ENCODE measurements at places on chromosomes 12 and 14.

- no peak for DNase-seq
These were observed 38.3 kb downstream of the NIN start for GRCh38 chr14:50792634-50793068.

DNA sequence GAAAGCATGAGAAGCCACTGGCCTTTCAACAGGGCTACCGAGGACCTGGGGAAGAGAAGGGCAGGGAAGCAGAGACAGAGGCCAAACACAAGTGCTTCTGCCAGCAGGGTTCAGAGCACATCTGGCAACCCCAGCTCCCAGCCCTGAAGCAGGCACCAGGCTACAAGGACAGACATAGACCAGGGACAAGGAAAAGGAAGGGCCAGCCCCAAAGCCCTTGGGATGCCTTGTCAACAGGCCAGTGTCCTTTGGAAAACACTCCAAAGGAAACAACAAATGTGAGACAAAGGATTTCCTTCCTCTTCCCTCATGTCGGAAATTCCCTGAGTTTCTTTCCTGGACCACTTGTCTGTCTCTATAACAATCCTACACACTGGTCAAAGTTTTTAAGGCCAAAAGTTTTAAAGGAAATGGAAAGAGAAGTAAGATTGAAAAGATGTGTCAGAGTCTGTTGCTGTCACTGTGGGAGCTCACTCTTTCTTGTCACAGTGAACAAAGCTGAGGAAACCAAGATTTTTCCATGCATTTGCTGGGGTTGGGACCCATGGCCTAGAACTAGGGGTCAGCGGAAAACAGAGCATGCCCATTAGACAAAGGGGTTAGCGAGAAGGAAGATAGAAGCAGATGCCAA lies 59.4 kb downstream of the TTC9 start:
- DNase-seq: no peak

DNA sequence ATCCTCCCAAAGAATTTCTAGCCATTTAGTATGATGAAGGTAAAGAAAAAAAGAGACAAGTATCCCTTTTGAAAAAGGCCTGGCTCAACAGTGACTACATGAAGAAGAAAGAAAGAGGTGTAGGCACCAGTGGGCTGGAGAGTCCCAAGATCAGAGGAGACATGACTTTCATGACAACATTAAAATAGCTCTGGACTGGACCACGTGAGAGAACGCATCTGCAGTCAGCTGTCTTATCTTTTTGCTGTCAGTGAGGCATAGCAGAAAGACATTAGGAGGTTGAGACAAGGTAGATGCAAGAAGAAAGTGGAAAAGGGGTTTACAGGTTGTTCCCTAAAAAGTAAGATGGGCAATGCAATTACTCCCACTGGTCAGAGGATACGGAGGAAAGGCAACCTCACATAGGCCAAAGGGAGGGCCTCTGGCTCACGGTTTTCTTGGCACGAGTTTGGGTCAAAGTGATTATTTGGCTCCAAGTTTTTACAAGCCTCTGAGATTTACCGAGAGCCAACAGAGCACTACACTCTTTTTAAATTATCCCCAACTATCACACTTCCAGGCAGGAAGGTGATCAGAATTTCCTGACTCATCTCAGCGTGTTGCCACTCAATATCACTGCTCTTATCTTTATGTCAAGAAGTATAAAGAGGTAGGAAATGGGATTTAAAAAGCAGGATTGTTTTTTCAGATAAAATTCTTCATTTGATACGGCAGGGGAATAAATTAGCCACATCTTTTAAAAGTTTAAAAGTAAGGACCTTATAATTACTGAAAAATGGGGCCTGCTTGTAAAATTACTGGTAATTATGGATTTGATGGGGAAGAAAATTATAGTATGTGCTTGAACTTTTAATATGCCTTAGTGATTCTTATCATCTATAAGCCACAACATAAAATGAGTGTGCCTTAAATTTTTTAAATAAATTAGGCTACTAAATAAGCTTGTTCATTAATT lies 29.2 kb downstream of the TMTC1 start:
- no peak for DNase-seq

DNA sequence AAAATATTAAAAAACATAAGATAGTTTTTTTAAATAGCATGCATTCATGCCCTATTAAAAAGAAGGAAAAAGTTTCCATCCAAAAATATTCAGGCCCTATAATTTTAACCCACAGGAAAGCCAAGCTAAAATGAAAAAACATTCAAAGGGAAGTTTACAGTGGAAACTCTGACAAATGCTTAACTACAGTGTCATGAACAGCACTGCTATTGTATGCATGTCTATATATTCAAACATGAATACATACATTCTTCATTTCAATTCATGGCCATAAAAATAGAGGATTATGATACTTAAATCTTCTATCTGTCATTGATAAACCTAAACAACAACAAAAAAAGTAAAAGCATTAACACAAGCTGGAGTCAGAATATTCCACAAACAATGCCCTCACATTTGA lies 67.4 kb downstream of the PPP2R5E start:
- DNase-seq: no peak

DNA sequence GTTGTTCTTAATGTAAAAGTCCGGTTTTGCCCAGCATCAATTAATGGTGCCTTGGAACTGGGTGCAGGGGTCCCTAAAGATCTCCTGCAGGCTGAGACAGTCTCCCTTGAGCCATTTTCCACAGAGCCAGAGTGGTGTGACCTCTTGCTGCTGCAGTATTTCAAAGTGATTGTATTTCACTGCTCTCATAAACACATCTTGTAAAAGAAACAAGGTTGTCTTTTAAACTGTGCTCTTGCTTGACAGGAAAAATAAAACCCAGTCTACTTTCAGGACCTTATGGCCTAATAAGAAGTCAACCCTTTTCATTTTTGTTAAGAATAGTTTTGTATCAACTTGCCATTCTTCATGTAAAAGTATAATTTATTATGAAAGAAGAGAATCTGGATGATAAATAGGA lies 44.7 kb downstream of the TMEM117 start:
- no peak for DNase-seq

DNA sequence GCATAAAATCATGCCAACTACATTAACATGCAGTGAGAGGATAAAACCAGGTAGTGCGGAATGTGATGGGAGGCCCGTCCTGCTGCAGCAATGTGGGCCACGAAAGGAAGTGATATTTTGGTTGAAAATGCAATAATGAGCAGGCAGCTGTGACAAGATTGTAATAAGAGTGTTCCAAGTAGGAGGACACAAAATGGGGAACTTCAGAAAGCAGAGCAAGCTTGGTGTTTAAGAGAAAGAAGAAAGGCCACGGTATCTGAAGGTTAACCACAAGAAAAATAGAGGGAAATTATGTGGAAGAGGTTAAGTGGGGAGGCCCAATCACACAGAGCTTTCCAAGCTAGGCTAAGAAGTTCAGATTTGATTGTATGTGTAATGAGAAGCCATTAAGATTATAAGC lies 34.3 kb downstream of the OVCH1 start:
- DNase-seq: no peak

- DNase-seq: no peak
These were observed 145.9 kb downstream of the ETV6 start for GRCh38 chr12:11795192-11795912.

DNA sequence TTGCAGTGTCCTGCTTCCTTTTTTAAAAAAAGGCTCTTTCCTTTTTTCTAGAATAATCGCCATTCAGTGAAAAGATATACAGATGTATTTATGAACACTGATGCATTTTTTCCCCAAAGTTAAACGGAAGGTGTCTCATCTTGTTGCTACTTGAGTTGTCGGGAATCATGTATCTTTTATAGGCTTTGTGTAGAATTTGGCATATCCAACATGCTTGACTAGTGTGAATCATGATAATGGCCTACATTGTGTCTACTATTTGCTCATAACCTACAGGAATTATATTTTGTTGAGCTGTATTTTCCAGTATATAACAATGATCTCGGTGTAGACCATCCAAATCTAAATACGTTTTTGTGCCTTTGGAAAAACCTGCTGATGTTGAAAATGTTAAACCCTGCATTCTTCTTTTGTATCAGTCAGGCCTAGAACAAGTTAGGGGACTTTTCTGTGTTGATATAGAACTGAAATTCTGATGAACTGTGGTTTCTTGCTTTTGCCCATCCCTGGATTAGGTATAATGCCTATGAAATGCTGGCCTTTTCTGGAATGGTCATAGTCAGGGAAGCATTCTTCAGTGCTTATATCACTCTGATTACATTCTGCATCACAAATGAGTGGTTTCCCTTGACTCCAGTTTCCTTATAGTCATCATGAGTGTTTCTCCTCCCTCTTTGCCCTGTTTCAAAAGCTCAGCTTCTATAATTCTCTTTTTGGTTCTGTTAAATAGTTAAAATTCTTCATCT lies 10.8 kb downstream of the BMAL2 start:
- DNase-seq: peak; percentile 86

- no peak for DNase-seq
These were observed 347.3 kb downstream of the RAD51B start for GRCh38 chr14:68166731-68167382.

DNA sequence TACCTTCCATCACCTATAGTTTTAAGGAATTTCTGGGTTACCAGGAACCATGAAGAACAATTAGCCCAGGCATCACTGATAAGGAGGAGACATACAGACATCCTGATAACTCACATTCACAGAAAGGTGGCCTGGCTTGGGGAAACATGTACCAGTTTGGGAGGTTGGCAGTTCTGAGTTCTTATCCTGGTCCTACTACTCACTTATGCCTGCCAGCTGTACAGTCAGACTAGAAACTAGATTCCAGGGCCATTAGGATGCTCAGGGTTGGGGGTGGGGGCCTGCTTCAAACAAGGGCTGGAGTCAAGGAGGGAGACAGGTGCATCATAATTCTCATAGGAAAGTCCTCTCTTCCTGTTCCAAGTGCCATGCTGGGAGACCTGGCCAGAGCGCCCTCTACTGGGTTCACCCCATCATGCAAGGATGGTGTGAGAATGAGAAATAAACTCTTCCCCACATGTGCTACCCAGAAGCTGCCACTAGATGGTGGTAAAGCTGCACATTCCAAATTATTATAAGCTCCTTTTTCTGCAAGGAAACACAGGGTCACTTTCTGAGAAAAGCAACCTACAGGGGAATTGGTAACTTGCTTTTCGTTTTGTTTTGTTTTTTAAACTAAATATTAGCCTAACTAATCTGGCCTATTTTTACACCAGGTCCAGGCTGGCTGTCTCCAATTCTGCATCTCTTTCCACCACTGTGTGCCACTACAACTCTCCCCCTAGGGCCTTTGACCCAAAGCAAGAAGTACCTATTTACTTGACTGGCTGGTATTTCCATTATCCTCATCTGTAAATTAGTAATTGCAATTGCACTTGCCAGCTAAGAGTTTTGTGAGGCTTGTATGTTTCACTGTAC lies 14.5 kb downstream of the OAS2 start:
- peak; percentile 76 for DNase-seq

DNA sequence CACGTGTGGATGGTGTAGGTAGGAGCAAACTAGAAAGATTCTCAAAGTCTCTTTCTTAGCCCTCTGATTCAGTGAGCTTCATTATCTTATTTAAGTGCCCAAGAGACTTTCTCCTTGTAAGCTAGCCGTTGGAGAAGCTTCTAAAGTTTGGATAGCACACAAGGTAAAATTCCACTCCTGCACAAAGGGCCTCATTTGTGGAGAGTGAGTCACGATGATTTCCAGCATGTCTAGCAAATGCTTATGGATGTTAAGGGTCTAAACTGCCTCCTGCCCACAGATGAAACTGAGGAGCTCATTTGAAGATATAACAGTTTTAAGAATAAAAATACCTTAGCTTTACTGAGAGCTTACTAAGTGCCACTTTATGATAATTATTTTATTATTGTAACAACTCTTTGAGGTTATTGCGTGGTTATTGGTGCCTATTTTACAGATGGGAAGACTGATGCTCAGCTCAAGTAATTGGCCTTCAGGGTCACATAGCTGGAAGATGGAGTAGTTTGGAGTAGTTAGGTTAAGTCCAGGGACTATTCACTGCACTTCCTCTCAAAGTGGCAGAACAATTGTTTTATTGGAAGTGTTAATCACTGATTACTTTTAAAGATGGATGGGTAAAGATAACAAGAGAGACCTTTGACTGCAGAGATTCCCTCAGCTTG lies 78.7 kb upstream of the HIF1A start:
- peak; percentile 66 for DNase-seq

- no peak for DNase-seq
These were observed 46.3 kb downstream of the CCDC88C start for GRCh38 chr14:91371011-91371989.

GRCh38 chr14:24243336-24243836 lies 963 bp upstream of the TINF2 start:
- DNase-seq: no peak

- no peak for DNase-seq
These were observed 17.8 kb upstream of the LGALS3 start for GRCh38 chr14:55111122-55111708.

DNA sequence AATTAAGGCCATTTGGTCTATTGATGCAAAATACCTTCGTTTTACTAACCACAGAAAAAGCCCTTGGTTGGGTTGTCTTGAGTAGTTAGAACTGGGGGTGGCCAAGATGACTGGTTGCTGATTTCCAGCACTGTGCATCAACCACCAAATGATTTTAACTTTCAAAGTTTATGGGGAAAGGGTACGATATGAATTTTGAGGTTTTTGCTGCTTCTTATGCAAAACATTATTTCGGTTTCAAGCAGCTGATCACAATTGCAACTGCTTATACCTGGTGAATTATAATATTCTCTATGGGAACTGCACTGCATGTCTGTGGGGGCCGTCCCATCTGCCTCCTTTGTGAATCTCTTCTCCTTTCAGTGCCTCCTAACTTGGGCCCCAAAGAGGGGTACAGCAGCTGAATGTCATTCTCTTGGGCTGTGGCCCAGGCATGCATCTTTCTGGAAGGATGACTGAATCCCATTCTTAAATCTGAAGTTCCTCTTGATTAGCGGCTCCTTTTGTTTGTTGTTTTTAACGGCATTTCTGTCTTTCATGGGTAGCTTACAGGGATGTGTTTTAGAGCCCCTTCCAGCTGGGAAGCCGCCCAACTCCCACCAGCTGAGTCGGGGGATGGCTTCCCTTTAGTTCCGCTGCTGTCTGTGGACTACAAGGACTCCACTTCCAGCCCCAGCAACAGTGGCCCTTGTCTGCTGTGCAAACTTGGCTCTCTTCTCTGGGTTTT lies 479.8 kb downstream of the ZFP36L1 start:
- DNase-seq: no peak
